ENCODE measurements at places on chromosomes 5 and 9. TPM values are rescaled to one million over a fixed set of nuclear protein-coding genes. Genes with fewer than 3 reads are reported as not detected.

Gene BRD3OS
- total RNA-seq, result 13.1 TPM

Gene SMIM33
- not detected for total RNA-seq

Gene EPB41L4B
- total RNA-seq, result 0.26 TPM

Gene SLC36A2
- not detected for total RNA-seq

Gene GPX3
- total RNA-seq, result 14.9 TPM

Gene RGMB
- 14.7 TPM for total RNA-seq

Gene SLC25A2
- not detected for total RNA-seq

Gene PALM2AKAP2
- 1.9 TPM for total RNA-seq

Gene PCDHB7
- 0.32 TPM for total RNA-seq

Gene AK8
- 0.47 TPM for total RNA-seq

Gene MRPS30
- 47.4 TPM for total RNA-seq

Gene C9orf78
- 58.6 TPM for total RNA-seq

Gene C9orf153
- 0.32 TPM for total RNA-seq

Gene PCAT7
- total RNA-seq, result not detected

Gene ZNF366
- not detected for total RNA-seq

Gene SPATA31D3
- total RNA-seq, result not detected

Gene KCNT1
- not detected for total RNA-seq

Gene ANKRD18B
- total RNA-seq, result 2.3 TPM

Gene TMEM215
- total RNA-seq, result not detected

Gene FYB1
- 0.16 TPM for total RNA-seq

Gene F2RL1
- total RNA-seq, result 6.0 TPM

Gene LCNL1
- total RNA-seq, result 0.16 TPM

Gene TMEM171
- 0.26 TPM for total RNA-seq
